ENCODE measurements at places on chromosomes 1 and 21. TPM values are rescaled to one million over a fixed set of nuclear protein-coding genes. Genes with fewer than 3 reads are reported as not detected.

The NUP210L gene
- total RNA-seq = 0.16 TPM

The ITGB3BP gene
- 15.1 TPM for total RNA-seq

The S100A8 gene
- total RNA-seq = not detected

The ACTL8 gene
- total RNA-seq = not detected

The RAB3B gene
- total RNA-seq = 20.4 TPM

The KPNA6 gene
- total RNA-seq = 73.7 TPM

The WNT3A gene
- not detected for total RNA-seq

The E2F2 gene
- total RNA-seq = 0.24 TPM
